ENCODE measurements at places on chromosomes 12 and 14.

GRCh38 chr12:108333898-108334699, 5.0 kb downstream of the CMKLR1 start:
- no peak for DNase-seq

- no peak for DNase-seq
Observed at GRCh38 chr12:127130506-127131124, 1136.4 kb upstream of the TMEM132C start.

DNA sequence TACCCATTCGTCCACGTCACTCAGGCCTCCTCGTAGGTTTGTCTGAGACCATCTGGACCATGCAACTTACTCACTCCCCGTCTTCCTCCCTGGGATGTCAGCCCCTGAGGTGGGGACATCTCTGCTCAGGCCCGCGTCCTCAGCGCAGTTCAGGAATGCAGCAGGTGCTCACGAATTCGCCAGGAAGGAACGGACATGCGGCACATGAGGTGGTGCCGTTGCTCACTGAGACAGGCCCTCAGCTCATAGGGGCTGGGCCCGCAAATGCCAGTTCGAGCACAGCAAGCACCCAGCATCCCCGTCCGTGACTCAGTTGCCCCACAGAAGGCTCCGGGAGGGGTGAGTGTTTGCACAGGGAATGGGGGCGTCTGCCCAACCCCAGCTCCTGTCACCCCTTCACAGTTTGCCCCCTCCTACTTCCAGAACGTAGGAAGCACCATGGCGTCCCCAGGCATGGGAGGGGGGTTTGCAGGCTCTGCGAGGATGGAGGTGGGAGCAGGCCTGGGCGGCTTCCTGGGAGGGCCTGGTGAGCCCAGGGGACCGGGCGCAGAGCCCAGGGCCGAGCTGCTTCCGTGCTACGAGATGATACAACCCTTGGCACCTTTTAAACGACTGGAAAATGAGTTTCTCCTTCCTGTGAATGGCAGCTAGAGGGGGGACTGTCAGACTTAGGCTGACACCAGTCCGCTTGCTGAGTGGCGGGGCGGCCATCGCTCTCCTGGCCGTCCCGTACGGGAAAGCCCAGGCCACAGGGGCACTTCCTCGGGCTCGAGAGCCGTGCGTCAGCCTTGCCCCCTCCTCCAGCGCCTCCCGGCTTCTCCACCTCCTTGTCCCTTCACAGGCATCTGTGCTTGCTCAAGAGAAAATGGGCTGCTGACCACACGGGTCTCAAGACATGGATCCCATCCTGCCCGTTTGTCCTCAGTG, 6.9 kb downstream of the GALNT9 start:
- no peak for DNase-seq

DNA sequence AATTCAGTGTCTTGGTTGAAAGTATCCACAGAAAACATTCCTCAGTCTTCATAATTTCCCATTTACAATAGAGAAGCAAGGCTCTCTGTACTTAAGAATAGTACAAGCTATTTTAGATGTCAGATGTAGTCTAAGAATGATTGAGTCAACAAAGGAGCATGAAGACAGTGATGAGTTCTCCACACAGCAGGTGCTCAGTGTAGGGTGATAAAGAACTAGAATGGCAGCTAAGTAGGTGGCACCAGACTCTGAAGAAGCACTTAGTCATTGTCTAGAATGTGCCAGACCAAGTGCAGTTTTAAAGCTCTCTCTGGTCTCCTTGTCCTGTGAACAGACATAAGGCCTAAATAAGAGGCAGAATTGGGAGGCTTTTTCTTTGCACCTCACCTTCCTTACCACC, 504.6 kb downstream of the NRXN3 start:
- no peak for DNase-seq

DNA sequence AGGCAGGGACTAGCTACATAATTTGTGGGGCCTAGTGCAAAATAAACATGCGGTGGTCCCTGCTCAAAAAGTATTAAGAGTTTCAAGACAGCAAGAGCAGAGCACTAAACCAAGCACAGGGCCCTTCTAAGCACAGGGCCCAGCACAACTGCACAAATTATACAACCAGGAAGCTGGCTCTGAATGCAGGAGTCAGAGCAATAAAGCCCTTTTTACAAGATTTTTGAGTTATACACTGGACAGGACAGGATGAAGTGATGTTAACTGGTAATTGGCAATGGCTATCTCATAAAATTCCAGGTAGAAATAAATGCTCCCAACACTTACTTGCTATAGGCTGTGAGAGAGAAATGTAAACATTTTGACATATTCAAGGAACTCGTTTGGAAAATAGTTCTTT, 86.2 kb upstream of the GPHB5 start:
- DNase-seq = no peak

GRCh38 chr14:39614297-39614923, 182.2 kb upstream of the FBXO33 start:
- DNase-seq = no peak

DNA sequence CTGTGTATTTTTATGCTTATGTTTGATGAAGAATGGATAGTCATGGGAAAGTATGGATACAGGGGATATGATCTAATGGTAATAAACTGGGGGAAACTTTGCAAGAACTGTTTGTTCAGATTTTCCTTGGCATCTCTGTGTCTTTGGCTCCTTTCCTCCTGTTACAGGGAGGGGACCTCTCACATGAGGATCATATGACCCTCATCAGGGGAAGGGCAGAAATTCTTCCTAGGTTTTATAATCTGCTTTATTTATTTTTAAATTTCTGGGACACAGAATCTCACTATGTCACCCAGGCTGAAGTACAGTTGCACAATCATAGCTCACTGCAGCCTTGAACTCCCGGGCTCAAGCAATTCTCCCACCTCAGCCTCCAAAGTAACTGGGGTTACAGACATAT, 526.5 kb downstream of the CCER1 start:
- no peak for DNase-seq

GRCh38 chr12:116150001-116150400, 127.5 kb downstream of the MED13L start:
- DNase-seq = no peak

DNA sequence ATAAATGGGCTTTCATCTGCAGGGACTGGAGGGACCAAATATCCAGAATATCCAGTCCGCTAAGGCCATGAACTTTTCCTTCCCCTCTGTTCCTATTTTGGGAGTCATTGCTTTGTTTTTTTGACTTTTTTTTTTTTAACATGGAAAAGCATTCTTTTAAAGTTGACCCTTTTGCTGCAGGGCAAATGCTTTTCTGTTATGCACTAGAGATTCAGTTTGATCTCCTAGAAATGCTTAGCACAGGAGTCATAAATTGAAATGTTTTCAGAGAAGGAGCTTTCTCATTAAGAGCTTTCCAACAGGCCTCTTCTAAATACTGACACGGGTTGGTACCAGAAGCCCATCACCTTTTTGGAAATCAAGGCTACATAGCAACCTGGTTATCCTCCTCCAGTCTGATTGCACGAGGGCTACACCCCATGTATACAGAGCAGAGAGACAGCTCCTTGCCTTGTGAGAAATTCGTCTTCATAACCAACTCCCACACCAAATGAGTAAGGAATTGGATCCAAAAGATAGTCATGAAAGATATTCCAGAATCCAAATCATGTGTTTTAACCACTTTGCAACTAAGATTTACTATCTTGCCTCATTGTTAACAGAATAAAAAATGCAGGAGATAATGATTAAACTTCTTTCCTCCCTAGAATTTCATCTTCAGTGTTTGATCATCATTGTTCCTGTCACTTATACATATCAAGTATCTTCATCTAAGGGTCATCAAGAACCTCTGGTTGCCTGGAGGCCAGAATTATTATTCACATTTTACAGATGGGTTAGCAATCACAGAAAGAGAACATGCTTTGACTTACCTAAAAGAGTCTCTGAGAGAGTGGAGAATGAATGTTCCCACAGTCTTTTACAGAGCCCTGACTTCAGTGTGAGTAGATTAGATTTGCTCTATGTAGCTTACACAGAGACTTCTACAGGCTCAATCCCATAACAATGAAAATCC, 389.4 kb downstream of the ZFP36L1 start:
- no peak for DNase-seq

DNA sequence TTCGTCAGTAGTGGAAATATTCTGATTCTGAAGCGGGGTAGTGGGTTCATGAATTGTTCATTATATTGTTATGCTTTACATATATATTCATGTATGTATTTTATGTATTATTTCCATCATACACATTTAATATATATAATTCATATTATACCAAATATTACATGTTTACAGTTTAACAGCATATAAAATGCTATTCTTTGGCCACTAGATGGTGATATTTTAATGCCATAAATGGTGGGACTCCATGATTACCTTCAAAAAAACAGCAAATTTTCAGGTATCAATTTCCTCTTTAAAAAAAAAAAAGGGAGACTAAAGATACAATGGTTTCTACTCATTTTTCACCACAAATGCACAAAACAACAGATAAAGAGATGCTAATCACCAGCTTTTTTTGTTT, 41.0 kb downstream of the BDKRB1 start:
- peak; percentile 19 for DNase-seq

DNA sequence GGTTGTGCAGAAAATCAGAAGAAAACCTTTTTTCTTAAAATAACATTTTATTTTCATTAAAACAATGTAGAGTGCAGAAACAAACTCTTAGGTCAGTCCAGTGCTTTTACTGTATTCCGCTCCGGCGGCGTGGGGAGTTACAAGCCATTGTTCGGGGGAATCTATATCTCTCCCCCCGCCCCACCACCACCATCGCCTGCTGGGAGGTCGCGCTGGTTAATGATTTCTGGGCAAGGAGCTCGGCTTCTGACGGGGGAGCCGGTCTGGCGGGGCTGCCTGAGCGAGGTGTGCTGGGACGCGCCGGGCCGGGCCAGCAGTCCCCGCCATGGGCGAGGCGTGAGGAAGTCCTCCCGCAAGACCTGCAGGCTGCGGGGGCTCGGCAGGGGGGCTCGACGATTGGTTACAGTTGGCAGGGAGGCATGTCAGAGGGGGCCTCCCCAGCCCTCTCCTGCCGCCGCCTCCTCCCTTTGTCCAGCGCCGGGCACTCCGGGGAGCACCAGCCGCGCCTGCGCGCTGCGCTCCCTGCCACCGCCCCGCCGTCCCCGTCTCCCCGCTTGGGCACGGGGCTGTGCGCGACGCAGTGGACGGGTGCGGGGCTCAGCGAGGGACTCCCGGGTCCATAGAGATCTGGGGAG, 1.0 kb upstream of the DUSP6 start:
- DNase-seq = peak; percentile 59

DNA sequence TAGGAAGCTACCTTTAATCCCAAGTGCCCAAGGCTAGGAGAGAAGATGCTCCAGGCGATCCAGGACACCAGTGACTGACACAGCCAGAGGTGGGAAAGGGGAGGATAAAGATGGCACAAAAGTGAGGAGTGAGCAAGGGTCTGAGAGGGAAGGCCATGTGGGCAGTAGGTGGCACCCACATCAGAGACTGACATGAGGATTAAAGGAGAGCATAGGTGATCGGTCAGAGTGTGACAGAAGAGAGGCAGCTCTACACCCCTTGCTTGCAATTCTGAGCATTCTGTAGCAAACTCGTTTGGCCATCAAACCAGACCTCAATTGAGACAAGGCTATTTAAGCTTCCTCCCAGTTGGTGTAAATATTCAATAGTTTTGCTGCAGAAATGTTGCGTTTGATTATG, 724 bp upstream of the CD27 start:
- no peak for DNase-seq

- no peak for DNase-seq
Observed at GRCh38 chr12:92242907-92243306, 97.3 kb upstream of the BTG1 start.

DNA sequence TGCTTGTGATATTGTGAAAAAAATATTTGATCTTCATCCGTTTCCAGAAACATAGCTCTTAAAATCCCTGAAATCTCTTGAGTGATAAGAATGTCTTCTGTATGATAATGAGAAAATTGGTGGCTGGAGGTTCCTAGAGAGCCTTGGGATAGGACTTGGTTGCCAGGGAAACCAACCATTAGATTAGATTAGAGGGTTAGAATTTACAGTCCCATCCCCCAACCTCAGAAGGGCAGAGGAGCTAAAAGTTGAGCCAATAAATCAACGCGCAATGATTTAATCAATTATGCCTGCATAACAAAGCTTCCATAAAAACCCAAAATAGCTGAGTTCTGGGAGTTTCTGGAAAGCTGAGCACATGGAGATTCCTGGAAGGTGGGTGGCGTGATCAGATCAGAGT, 10.6 kb downstream of the SEL1L start:
- no peak for DNase-seq

- DNase-seq = no peak
Observed at GRCh38 chr14:50109342-50109741, 7.0 kb downstream of the VCPKMT start.

- no peak for DNase-seq
Observed at GRCh38 chr12:92566448-92567019, 136.3 kb upstream of the PLEKHG7 start.

- no peak for DNase-seq
Observed at GRCh38 chr12:29346769-29347421, 34.1 kb downstream of the ERGIC2 start.

- DNase-seq = no peak
Observed at GRCh38 chr14:62015243-62015642, 253.0 kb downstream of the SNAPC1 start.

GRCh38 chr12:27593266-27593665, 69.3 kb downstream of the PPFIBP1 start:
- no peak for DNase-seq

GRCh38 chr14:92998946-92999345, 76.0 kb downstream of the CHGA start:
- no peak for DNase-seq

- no peak for DNase-seq
Observed at GRCh38 chr14:85644211-85644610, 114.3 kb downstream of the FLRT2 start.

DNA sequence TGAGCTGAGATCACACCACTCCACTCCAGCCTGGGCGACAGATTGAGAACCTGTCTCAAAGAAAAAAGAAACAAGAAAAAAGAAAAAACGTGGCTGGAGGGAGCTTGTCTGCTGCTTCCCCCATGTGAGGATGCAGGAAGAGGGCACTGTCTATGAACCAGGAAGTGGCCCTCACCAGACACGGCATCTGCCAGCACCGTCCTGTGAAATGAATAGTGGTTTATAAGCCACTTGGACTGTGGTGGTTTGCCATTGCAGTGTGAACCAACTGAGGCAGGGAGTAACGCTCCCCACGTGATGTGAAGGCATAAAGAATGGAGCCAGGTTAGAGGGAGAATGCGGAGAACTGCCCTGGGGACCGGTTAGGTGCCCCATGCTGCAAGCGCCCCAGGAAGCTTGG, 4.5 kb upstream of the BRF1 start:
- DNase-seq = no peak

- DNase-seq = no peak
Observed at GRCh38 chr12:57889500-57889989, 43.0 kb upstream of the CTDSP2 start.
